ENCODE measurements at places on chromosomes 6 and 20.
A peak's percentile ranks its signal among the peaks of the same experiment; 100 is the strongest.

DNA sequence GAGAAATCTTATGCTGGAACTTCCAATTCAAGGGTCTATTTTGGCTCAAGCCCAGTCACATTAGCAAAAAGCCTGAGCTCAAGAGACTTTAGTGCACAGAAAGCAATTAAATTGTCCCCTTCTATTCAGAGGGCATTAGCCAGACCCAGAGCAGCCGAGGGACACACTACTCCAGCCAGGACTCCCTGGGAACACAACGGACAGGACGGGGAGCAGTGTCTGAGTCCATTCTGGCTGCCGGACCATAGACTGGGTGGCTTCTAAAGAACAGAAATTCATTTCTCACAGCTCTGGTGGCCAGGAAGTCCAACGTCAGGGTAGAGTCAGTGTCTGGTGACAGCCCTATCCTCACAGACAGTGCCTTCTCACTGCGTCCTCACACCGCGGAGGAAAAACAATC lies 78.4 kb downstream of the PRND start:
- DNase-seq: no peak

DNA sequence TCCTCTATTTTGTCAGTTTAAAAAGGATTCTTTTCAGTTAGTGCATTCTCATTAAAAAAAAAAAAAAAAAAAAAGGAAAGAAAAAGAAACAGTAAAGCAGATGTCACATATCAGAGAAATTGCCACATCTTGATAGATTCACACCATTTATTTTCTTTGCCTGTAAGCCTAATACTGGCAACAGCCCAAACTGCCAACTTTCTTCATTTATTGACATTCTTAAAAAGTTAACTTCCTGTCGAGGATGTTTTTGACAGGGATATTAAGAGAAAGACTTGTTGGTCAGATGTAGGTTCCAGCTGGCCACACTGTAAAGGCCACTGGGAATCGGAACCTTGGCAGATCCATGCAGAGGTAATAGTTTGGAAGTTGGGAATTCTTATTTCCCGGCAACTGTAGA lies 332.6 kb downstream of the NRN1 start:
- no peak for DNase-seq

GRCh38 chr20:45983279-45983743 lies 11.3 kb upstream of the ZNF335 start:
- no peak for DNase-seq

DNA sequence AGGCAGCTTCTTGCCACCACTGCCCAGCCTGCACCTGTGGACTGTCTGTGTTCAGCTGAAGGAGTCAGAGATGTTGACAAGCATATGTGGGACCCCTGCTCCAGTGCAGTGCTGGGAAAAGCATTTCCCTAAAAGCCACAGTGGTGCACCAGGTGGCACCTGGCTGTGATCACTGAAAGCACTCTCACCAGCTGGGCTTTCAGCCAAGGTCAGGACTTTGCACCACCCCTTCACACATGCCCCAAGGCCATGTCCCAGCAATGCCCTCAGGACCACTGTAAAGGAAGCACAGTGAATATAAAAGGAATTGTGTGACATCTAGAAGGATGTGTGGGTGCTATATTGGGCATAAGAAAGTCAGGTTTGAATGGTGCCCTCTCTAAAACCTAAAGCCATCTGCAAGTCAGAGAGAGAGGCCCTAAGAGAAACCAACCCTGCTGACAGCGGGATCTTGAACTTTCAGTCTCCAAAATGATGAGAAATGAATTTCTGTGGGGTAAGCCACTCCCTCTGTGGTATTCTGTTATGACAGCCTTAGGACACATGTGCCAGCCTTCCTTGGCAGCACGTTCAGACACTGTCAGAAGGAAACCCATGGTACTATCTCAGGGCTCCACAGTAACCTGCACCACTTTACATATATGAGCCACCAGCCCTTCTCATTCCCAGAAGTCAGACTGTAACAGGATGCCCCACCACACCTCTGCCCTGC lies 30.7 kb downstream of the CBLN4 start:
- no peak for DNase-seq

GRCh38 chr20:40961686-40962640 lies 66.7 kb upstream of the TOP1 start:
- DNase-seq: no peak

- no peak for DNase-seq
Measured at GRCh38 chr6:105384004-105384403, 18.9 kb downstream of the PREP start.

GRCh38 chr6:150238846-150239407 lies 96.1 kb downstream of the PPP1R14C start:
- no peak for DNase-seq

DNA sequence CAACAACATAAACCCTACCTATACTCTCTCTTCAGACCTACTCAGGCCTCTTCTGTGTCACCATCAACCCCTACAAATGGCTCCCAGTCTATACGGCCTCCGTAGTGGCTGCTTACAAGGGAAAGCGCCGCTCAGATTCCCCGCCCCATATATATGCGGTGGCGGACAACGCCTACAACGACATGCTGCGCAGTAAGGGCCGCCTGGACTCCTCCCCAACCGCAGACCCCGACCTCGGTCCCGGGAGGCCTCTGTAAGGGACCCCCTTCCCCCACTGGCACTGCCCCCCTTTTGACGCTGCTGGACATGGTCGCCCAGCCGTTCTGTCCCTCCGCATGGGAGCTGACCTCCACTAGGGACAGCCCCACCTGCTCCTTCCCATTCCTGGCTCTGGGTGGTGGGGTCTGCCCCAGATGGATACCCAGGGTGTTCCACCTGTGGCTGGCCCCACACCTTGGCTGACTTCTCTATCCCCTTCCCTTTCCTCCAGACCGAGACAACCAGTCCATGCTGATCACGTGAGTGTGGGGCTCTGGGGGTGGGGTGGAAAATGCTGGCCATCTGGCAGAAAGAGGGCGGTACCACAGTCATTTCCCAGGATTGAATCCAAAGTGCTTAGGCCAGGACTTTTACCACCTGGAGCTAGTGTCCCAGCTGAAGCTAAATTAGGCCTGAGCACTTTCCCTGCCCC lies 25.0 kb downstream of the MYH7B start:
- DNase-seq: no peak

DNA sequence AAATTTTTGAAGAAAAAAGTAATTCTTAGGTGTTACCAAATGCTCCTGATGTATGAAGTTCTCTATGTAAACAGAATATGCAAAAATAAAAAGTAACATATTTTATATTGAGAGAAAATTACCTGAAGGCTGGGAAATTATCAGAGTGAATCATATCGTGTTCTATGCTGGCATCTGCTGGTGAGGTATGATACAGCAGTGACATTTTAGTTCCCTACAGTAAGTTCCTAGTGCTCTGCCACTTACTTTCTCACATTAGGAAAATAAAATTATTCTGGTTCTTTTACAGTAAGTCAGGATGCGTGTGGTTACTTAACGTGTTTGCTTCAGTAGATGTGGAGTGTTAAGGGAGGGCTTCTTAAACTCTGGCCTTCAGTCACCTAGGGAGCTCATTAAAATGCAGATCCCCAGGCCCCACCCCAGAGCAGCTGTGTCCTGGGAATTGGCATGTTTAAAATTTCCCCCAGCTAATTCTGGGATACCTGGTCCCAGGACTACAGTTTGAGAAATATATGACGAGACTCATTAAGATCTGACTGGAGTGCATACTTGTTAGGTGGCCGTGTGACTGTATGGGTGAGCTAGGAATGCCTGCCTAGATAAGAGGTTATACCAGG lies 3.2 kb downstream of the ACTR5 start:
- DNase-seq: peak; percentile 65
